Fibroblast of villous mesenchyme (primary cell): ENCODE measurements at places on chromosomes 1 and 21. TPM values are rescaled to one million over a fixed set of nuclear protein-coding genes. Genes with fewer than 3 reads are reported as not detected.

Gene PDC
- 0.43 TPM in 1 of 2 replicates, not detected in the other for total RNA-seq

Gene UTS2
- total RNA-seq = not detected in 2 replicates

Gene ARHGAP30
- total RNA-seq = under 0.01 TPM in 1 of 2 replicates, not detected in the other

Gene RAB25
- not detected in 2 replicates for total RNA-seq

Gene FMO5
- 0.43 and 1.3 TPM in 2 replicates for total RNA-seq

Gene SAMD11
- total RNA-seq = 2.2 and 7.7 TPM in 2 replicates

Gene FHAD1
- total RNA-seq = under 0.01 TPM in 2 replicates

Gene MATN1
- total RNA-seq = not detected in 2 replicates

Gene AUNIP
- 2.9 and 3.5 TPM in 2 replicates for total RNA-seq

Gene TINAGL1
- total RNA-seq = 60.5 and 87.6 TPM in 2 replicates

Gene KCNQ4
- total RNA-seq = under 0.01 TPM in 2 replicates

Gene CACNA1S
- not detected in 2 replicates for total RNA-seq
